ENCODE measurements at places on chromosomes 6 and 20.

- no peak for DNase-seq
Observed at GRCh38 chr20:5652626-5653553, 97.3 kb upstream of the SHLD1 start.

GRCh38 chr6:165722022-165722421 lies 59.0 kb upstream of the PDE10A start:
- DNase-seq: no peak

DNA sequence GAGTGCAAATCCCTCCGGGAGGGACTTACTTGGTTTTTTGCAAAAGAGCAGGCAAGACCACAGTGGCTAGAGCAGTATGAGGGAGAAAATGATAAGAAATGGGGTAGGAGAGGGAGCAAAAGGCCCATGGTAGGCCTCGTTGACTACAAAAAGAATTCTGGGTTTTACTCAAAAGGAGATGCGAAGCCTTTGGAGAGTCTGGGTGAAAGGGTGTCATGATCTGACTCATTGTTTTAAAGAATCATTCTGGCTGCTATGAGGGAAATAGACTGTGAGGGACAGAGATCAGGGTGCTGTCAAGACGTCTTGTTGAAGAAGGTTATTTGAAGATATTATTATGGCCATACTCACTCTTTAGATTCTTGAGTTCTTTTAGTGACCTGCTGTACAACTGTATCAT lies 13.0 kb downstream of the TBC1D32 start:
- DNase-seq: no peak

GRCh38 chr6:109498052-109498451 lies 15.0 kb upstream of the ZBTB24 start:
- no peak for DNase-seq

GRCh38 chr6:125379174-125379573 lies 77.4 kb upstream of the HDDC2 start:
- no peak for DNase-seq

GRCh38 chr6:23180504-23181293 lies 611.3 kb downstream of the HDGFL1 start:
- no peak for DNase-seq

DNA sequence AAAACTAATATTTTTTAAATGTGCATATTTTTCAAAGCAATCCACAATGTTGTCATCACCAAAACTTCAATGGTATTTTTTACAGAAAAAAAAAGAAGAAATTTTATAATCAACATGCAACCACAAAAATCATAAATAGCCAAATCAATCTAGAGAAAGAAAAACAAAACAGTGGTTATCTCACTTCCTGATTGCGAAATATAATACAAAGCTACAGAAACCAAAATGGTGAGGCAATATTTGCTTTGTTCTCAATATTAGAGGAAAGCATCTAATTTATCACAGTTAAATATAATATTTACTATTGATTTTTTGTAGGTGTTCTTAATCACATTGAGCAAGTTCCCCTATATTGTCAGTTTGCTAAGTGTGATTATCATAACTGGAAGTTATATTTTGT lies 720.7 kb upstream of the ADGRB3 start:
- DNase-seq: no peak

DNA sequence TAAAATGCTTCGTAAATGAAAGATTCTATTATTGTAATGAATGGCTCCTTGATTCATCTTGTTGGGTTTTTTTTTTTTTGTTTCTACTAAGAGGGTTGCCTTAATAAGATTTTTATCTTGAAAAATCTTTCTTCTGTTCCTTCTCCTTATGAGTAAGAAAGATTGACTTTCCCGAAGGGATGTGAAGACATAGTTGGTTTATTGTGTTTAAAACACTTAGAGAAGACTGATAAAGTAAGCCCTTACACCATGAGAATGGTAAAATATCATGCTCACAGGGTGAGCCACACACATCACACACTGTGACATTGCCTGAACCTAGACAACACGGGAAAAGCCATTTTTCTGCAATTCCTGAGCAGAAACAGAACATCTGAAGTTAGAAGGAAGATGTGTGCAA lies 317.2 kb upstream of the TCF21 start:
- no peak for DNase-seq

DNA sequence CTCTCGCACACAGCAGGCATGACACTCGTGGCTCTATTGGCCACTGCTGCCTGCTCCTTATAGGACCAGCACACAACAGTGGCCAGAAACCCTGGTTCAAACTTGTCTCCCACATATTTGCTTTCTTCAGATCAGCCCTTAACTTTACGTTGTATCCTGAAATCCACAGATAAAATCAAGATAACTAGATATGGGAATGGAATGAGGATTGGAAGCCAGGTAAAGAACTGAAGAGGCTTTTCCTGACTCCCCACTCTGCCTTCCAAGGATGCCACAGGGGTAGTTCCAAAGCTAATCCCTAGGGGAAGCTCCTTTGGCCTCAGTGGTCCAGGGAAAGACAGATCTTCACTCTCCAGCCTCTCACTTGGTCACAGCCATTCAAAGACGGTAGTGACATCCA lies 86.5 kb downstream of the INSM1 start:
- DNase-seq: no peak

DNA sequence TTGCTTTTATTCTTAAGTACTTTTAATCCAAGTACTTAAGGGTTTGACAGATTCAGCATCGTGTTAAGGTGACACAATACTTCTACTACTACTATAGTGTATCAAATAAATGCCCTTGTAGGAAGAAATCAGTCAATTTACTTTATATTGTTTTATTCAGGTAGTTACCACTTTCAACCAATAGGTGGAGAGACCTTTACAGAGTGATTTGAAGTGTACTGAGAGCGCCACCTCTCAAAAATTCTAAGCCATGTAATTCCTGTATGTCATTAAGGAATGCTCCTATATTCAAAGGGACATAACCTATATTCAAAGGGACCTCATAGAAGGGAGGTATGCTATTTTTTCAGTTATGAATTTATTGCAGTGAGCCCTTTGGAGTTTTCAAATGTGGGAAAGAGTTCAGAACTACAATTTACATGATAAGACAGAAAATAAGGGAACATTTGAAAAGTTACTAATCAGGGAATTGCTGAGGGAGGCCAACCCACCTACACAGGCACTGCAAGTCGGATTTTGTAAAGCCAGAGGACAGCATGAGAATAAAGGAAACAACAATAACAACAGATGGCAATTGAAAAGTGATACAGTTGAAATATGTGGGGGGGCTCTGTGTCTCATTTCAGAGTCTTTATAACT lies 955.6 kb downstream of the TBC1D32 start:
- no peak for DNase-seq

DNA sequence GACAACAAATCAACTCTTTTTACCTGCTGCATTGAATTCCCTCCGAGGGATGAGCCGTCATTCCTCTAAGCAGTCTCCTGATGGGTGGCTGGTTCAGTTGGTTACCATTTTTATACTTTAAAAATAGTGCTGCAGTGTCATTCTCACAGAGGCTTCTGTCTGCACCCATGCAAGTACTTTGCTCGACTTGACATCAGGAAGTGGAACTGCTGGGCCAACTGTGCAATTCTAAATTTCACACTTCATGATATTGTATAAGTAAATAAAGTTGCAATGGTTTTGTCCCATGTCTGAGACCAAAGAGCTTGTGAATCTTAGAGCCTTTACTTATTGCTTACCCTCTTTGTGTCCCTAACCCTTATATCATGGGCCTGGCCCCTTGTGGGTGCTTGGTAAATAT lies 2.5 kb downstream of the BTN3A1 start:
- no peak for DNase-seq

DNA sequence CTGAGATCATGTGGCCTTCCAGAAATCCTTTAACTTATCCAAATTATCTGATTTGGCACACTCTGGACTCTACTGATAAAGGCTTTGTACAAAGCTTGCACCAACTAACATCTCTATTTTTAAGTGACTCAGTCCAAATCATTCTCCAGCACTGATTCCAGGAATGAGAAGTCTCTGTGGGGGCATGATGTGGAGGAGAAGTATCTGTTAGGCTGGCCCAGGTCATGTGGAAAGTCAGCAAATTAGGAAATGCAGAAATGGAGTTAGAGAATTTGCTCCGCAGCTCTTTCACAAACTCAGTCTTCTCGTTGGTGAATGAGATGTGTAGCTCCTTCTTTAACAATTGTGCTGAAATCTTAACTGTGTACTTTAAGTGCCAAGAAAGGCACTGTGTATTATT lies 165.7 kb downstream of the ZNF217 start:
- DNase-seq: no peak

- DNase-seq: no peak
Observed at GRCh38 chr6:15073883-15074465, 171.9 kb upstream of the JARID2 start.

DNA sequence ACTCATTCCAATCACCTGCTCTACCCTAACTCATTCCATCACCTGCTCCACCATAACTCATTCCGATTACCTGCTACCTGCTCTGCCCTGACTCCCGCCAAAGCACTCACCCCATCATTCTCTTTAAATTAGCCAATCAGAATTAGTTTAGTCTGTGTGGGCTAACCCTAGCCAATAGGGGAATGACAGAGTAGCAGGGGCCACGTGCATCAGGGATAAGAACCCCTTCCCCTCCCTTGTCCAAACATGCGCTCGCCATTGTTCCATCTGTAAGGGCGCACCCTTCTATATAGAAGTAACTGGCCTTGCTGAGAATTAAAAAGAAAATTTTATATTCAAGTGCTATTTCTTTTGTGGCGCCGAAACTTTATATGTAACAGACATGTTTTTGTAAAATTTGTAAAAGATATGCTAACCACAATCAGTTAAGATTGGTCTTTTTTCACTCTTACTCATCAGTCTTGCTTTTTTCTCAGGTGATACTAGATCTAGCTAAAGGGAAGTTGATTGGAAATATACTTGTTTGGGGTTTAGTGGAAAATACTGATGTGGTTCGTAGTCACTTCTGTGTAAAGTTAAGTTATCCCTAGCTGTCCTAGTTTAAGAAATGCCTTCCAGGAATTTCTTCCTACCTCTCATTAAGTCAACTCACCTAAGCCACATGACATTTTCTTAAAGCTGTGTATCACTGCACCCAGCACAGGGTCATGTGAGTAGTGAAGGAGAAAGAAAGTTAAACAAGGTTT lies 16.5 kb downstream of the RTN4IP1 start:
- no peak for DNase-seq

DNA sequence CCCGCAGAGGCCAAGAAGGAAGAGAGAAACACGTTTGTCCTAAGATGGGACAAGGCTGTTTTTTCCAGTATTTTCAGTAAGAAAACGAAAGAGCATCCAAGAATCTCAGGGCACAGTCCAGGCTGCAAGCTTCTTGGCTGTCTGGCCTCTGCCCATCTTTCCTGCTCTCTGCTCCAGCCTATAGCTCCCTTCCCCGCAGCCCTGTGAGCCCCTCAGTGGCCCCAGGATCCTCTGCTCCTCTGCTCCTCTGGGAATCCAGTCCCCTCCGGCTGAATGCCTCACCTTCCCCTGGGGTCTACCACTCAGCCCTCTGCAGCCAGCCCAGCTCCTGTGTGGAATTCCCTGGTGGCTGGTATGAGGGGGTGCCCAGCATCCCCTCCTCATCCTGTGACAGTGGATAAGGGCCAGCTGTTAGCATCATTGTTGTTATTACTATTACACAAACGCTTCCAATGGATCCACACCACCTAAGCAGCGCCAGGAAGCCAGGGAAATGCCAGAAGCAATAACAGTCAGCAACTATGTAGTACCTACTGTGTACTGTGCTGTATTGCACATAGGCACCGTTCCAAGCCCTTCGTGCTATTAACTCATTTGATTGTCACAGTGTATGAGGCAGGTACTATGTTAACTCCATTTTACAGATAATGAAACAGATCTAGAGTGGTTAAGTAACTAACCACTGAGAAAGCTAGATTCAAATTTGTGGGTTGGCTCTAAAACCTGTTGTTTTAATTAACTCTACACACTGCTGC lies 60.3 kb upstream of the PTPN1 start:
- DNase-seq: no peak

DNA sequence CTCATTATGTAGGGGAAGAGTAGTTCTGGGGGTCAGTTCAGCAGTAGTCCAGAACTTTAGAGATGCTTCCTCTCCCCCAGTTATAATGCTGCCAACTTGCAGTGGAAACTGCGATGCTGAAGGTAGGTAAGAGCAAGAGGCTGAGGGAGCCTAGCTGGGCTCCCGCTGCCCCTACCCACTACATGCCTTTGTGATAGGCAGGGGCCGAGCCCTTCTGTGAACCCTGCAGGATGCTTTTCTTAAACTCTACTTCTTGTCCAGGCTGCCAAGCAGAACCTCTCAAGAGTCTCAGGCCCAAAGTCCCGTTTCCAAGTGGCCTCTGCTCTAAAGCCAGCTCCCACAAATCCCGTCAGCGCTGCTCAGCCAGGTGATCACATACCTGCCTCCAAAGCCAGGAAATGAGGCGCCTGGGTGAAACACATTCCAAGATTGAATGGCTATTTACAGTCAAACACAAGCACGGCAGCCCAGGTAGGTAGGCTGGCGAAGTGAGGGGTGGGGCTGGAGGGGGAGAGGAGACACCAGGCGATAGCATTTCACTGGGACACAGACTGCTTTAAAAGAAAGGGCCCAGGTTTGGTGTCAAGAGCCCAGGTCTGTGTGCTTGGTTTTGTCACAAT lies 150.7 kb downstream of the CD24 start:
- no peak for DNase-seq
